NCI-H187 (cell line): ENCODE measurements at places on chromosomes 3 and 15.

DNA sequence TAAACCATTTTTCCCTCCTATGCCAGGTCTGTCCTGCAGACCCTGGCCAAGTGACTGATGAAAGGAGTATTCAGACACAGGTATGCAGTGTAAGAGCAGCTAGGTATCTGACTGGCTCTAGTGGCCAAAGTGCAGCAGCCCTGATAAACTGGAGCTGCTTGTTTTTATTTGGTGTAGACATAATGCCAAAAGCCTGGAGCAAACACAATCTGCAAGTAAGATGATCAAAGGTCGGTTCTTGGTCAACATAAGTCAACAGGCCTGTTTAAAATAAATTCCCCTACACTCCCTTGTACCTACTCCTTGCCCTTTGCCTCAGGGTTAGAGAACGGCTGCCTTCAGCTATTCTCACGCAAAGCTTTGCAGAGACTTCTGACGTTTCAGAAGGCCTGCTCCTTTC, 1003.1 kb downstream of the ZPLD1 start:
- no peak for DNase-seq

- no peak for DNase-seq
These were observed 144.5 kb downstream of the ATP10A start for GRCh38 chr15:25718597-25718996.

GRCh38 chr3:72463083-72463482, 385.2 kb downstream of the SHQ1 start:
- no peak for DNase-seq

- DNase-seq, result no peak
These were observed 284 bp upstream of the TSC22D2 start for GRCh38 chr3:150407808-150408220.

DNA sequence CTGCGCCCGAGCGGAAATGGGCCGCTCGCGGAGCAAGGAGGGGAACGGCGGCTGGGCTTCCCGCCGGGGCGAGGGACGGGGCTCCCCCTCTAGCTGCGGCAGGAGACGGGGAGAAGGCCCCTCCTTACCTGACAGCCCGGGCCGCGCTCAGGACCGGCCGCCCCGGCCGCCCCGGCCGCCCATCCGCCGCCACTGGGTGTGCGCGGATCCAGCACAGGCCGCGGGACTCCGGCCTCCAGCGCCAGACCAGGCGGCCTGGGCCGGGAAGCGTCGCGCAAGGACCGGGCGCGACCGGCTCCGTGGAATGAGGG, 296 bp downstream of the TPRA1 start:
- DNase-seq, result no peak

DNA sequence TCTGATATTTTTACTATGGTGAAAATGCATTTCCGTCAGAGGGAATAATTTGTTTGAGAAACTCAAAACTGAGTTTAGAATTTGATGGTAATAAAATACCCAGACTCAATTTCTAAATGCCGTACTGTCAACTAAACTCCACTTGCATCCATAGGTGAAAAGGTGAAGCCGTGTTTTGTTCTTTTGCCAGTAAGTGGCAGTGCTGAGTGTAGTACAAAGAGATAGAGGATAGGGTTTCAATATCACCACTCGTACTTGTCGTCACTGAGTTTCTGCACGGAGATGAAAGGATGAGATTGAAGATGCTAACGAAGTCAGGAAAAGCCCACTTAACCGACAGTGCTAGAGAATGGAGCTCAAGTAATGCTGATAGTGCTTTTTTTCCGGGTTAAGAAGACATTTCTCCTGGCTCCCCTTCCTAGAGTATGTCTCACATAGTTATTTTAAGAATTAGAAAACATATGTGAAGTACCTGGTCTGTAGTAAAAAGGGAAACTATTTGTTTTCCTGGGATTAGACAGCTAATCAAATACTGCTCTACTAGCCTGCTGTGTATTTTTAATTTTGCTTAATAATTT, 345.1 kb downstream of the IL5RA start:
- DNase-seq, result no peak

- no peak for DNase-seq
These were observed 252.7 kb upstream of the ZPLD1 start for GRCh38 chr3:102182162-102182561.

- no peak for DNase-seq
These were observed 38.0 kb downstream of the PIK3CB start for GRCh38 chr3:138796761-138797160.

- DNase-seq, result no peak
These were observed 9.2 kb upstream of the TMEM212 start for GRCh38 chr3:171833789-171834460.

DNA sequence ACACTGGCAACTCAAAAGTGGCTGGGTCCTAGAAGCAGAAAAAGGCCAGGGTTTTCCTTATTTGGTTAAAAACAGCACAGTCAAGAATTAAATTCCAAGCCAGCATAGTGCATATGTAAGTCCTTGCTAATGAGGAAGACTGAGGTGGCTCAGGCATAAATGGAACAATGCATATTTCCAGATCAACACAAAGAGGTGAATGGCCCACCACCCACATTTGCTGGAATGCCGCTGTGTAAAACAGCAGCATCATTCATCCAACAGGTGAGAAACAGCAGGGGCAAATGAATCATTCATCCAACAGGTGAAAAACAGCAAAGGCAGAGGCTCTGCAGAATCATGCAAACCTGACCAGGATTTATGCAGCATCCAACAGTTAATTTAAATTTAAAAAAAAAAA, 32.9 kb downstream of the GPR176 start:
- no peak for DNase-seq

- no peak for DNase-seq
These were observed 3.9 kb downstream of the TMED3 start for GRCh38 chr15:79314811-79315210.

GRCh38 chr15:62365795-62366442, 200.8 kb upstream of the C2CD4B start:
- DNase-seq, result no peak

- DNase-seq, result no peak
These were observed 845.9 kb downstream of the TBL1XR1 start for GRCh38 chr3:176351408-176351807.

- DNase-seq, result no peak
These were observed 27.7 kb upstream of the SIAH2 start for GRCh38 chr3:150790629-150791028.

GRCh38 chr15:64637412-64637811, 138.0 kb downstream of the RBPMS2 start:
- no peak for DNase-seq

DNA sequence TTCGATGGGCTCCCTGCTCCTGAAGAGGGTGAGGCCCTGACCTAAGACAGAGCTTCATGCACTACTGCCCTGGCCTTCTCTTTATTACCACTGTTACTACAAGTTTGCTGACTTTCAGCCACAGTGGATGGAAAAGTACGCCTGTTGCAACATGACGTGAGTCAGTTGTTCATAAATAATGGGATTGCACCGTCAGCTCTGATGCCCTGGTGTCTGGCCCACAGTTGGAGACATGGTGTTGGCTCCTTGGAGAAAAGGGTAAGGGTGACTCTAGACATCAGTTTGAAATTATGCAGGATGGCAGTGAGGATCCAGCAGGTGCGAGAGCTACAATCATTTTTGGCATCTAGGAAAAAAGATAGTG, 5.5 kb downstream of the PAQR5 start:
- no peak for DNase-seq

- no peak for DNase-seq
These were observed 584 bp upstream of the LARS2 start for GRCh38 chr3:45387636-45388348.

DNA sequence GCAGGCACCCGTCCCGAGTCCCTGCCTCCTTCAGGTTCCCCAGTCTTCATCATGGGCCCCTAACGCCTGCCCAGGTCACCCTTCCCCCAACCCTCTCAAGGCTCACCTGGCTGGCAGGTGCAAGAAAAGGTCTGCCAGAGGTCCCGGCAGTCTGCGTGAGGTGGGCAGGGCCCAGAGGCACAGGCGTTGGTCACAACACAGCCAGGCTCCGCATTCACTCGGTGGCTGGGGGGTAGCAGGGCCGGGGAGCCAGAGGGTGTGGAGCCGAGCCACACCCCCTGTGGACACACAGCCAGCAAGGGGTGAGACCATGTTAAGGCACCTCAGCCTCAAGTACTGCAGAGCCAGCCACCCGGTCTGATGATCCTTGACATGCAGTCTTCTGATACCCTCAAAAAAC, 10.9 kb downstream of the CELSR3 start:
- no peak for DNase-seq
